ENCODE measurements at places on chromosomes 5 and 9.
A peak's percentile ranks its signal among the peaks of the same experiment; 100 is the strongest.

GRCh38 chr9:131982671-131983239 is 96.9 kb downstream of the MED27 start:
- peak; percentile 75 for DNase-seq

DNA sequence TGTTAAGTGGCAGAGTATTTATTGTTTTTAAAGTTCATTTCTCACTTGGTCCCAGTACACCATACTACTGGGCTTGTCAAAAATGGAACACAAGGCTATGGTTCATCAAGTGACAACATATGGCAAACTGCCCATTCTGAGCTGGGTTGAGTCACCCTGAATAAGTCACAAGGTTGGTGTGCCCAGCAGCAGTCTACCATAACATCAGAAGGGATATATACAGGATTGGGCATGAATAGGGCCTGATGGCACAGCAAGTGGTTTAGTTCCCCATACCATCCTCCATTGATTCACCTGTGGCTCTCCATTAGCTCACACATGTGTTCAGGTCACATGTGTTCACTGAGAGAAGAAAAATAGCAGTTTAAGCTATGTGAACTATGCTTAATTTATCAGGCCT is 249.8 kb upstream of the PRDM9 start:
- peak; percentile 45 for DNase-seq

DNA sequence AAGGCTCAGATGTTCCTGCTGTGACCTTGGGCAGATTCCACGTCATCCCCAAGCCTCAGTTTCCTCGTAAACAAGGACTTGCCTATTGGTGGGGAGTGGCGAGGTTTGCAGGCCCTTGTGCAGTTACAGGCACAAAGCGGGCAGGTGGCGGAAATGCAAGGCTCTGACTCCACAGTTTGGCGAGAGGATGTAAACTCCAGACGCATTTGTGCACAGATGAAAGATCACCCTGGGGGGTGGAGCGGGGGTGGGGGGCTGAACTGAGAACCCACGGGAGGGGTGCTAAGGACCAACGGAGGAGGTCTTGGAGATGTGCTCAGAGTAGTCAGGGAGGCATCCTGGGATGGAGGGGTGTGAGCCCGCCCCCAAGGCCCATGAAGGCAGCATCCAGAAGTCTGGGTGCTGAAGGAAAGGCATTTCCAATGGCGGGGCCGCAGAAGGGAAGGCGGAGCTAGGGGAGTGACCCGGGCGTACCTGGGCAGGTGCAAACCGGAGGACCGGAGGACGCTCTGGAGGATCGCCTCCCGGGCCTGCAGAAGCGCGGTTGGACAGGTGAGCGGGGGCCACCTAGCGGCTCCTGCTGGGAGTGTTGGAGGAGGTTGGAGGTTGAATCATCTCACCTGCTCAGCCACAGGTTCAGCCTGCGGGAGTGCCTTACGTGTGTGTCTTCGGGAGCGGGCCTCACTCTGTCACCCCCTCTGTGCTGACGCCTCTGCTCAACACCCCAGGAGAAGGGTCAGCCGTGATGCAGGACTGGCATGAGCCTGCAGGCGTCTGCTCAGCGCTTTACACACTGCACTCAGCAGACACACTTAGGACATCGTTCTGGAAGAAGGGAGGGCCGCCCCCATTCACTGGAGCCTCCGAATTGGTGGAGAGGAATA is 1.9 kb upstream of the FIBCD1 start:
- DNase-seq, result peak; percentile 22

GRCh38 chr9:35510754-35511428 is 21.0 kb downstream of the RUSC2 start:
- peak; percentile 95 for DNase-seq

DNA sequence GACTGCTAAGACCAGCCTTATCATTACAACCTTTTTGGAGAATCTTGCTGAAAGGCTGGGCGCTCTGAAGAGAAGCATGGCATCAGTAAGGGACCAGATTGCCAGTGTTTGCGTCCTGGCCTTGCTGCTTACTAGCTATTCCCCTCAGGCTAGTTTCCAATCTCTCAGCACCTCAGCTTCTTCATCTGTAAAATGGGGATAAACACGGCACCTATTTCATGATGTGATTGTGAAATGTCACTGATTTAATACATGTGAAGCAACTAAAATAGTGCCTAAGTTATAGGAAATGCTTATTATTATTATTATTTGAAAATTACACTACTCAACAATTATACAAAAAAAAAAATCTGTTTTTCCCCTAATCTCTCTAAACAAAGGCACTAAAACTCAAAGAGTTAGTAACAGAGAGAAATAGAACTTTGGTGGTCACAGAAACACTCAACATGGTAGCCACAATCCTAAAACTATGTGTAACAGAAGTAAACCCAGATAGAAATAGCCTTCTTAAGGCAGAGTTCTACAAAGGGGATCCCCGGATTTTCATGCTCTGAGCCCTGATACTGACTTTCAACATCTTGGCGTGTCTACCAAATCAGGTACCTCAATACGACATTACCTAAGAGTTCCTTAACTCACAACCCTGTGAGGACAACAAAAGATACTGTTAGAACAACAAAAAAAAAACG is 62.0 kb downstream of the ENC1 start:
- no peak for DNase-seq

GRCh38 chr5:1489754-1490153 is 34.0 kb downstream of the LPCAT1 start:
- DNase-seq, result no peak

- DNase-seq, result no peak
These were observed 29.3 kb upstream of the CLPTM1L start for GRCh38 chr5:1374030-1374678.

DNA sequence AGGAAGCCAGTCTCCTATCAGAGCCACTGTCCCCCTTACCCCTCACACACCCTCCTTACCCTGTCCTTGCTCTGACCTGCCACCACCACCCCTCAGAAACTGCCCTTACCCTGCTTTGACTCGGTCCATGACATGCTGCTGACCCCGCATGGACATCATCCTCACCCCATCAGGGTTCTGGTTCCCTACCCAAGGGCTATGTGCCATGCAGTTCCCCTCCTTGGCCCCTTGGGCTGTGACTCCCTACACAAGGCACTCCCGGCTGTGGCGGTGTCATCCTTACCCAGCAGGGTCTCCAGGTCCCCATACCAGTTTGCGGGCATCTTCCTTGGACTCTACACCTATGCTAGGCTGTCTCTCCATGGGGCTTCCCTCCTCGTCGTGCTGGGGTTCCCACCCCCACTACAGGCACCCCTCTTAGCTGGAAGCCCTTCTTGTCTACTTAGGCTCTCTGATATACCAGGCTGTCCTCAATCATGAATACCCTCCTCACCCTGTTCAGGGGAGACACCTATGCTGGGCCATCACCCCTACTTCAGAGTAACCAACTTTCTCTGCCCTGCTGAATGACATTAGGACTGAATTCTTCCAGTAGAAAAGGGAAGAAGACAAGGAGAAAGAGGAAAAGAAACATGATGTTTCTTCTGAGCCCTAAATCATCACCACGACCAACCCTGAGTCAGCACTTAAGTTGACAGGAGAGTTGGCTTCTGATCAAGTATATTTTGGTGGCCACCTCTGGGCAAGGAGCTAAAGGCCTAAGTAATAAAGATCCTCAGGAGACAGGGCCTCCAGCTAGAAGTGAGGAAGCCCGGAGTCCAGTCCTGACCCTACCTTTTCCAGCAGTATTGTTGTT is 115.2 kb downstream of the GCNT1 start:
- DNase-seq, result peak; percentile 49

DNA sequence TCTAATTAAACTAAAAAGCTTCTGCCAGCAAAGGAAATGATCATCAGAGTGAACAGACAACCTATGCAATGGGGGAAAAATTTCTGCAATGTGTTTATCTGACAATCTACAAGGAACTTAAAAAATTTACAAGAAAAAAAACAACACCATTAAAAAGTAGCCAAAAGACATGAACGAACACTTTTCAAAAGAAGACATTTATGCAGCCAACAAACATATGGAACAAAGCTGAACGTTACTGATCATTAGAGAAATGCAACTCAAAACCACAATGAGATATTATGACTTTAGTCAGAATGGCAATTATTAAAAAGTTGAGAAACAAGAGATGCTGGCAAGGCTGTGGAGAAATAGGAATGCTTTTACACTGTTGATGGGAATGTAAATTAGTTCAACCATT is 530.4 kb upstream of the DAB2 start:
- DNase-seq, result no peak

DNA sequence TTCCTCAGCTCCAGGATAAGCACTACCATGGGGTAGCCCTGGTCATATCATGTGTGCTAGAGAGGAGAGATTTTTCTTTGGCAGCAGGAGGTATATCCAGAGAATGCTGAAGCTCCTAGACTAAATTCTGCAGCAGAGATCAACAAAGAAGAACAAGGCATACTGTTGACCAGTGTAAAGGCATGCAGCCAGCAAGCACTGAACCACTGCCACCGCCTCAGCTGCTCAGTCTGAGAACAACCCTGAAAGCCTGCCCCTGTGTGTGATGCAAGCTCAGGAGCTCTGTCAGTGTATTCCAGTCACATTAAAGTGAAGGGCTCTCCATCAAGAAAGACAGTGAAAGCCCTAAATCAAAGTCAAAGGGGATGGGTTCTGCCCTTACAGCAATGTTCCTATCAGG is 439.5 kb upstream of the CD180 start:
- DNase-seq, result no peak

- DNase-seq, result no peak
These were observed 163.3 kb upstream of the LHFPL2 start for GRCh38 chr5:78811866-78812265.

DNA sequence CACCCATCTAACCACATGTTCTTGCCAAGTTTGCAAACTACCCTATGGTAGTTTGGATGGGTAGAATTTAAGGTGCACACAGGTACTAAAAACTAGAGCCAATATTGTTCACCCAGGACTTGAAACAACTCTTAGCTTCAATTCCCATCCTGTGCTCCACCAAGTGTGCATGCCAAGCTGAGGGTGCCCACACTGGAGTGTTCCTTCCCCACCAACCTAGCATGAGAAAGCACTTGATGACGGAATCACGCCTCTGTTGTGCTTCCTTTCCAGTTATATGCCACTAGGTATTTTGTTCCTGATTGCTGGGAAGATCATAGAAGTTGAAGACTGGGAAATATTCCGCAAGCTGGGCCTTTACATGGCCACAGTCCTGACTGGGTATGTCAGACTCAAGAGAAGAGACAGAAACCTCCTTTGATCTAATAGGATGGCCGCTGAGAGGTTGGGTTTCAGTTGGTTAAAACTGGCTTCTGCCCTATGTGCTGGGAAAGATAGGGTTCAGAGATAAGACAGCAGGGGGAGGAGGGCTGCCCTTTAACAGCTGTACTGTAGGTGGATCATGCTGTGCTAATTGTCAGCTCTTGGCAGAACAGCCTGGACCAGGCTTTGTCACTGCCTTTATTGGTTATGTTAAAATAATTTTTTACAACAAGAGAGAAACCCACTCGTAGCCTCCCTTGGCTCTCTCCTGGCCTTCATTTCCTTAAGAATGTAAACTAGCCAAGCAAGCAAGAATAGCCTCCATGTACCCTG is 83.5 kb downstream of the SLC1A1 start:
- no peak for DNase-seq

DNA sequence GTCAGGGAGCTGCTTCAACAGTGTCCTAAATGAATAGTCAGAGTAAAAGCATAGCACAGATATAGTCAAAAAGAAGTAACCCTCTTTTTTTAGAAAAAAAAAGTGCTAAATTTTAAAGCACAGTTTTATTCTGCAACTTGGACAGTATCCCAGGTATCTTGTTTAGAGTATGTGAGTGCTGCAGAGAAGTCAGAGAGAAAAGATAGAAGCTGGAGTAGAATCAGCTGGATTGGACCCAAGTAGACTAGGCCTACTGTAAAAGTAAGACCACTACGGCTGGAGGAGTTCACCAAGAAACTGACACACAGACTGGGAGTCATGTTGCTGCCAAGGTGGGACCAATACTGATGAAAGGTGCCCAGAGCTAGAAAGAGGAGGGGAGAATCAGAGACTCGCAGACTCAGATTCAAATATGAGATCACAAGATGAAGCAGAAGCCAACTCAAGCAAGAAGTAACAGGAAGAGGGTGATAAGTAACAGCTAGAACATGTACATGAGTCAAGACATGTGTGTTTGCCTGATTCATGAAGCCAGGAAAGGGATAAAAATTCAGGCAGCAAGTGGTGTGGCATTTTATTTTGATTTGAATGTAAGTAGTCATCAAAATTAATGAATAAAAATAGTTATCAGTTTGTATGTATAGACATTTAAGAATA is 25.6 kb upstream of the TUSC1 start:
- peak; percentile 39 for DNase-seq

GRCh38 chr5:115132465-115132864 is 37.2 kb downstream of the TRIM36 start:
- DNase-seq, result no peak

GRCh38 chr9:135968083-135968476 is 6.9 kb upstream of the UBAC1 start:
- no peak for DNase-seq

- DNase-seq, result peak; percentile 2
These were observed 137.1 kb upstream of the TMEM161B start for GRCh38 chr5:88405783-88406182.

DNA sequence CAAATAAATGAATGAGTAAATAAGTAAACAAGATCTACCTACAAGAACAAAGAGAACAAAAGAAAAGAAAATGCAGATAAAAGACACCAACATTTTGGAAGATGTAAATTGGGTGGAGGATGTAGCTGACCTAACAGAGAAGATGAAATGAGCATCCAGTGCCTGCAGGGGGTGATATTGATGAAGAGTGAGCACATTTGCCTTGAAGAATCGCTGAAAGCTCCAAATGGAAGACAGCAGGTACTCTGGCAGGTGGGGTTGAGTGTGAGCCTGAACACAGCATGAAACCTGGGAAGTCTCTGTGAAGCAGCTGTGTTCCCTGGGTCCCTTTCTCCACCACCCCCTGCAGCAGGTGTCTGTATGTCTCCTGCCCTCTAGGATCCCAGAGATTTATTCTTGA is 125.6 kb downstream of the NXNL2 start:
- DNase-seq, result peak; percentile 61

GRCh38 chr5:134183481-134183880 is 6.7 kb upstream of the SKP1 start:
- DNase-seq, result no peak

DNA sequence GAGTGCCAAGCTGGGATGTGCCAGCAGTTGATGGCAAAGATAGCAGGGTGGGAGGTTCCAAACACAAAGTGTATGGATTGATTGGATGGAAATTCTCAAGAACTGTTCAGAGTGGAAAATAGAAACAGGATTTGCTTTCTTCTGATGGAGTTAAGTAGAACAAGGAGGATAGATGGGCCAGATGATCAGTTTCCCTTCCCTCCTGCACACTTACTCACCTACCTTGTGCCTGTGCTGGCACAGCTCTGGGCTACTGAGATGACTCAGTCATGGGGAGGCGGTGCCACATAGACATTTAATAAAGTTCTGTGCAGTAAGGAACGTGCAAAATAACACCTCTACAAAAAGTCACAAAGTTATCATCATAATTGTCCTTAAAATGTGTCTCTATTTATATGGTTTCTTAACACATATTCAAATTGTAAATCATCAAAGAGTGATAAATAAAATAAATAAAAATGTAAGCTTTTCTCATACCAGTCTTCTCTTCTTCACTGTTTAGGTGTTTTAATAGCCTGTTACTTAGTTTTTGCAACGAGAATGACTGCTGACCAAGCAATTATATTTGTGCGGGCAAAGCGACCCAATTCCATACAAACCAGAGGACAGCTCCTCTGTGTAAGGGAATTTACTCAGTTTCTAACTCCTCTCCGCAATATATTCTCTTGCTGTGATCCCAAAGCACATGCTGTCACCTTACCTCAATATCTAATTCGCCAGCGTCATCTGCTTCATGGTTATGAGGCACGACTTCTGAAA is 12.7 kb downstream of the PTPDC1 start:
- peak; percentile 71 for DNase-seq
